ENCODE measurements at places on chromosomes 11 and 22.
A peak's percentile ranks its signal among the peaks of the same experiment; 100 is the strongest.

- DNase-seq: no peak
These were observed 15.4 kb upstream of the MYOD1 start for GRCh38 chr11:17703951-17704350.

GRCh38 chr22:42074132-42074811 is at the start of gene PHETA2:
PHETA2 (plus strand) TSS chr22:42074248; CDS start chr22:42077294, 3,046 bp downstream.
- DNase-seq: peak; percentile 53

DNA sequence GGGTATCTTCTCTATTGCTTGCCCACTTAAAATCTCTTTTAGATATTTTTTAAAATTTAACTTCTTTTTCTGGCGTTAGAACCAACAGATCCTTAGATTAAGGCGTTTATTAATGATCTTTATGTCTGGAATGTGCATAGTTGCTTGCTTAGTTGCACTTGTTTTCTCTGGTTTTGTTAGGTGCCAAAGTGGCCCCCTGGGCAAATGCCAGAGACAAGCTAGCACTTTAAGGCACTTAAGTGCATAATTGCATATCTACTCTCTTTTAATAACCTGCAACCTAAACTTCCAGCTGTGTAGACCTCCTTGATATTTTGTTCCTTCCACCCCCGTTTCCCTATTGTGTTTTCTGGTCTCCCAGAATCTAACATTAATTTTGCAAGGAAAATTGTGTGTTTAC is 3.3 kb downstream of the RBM4 start:
- no peak for DNase-seq

DNA sequence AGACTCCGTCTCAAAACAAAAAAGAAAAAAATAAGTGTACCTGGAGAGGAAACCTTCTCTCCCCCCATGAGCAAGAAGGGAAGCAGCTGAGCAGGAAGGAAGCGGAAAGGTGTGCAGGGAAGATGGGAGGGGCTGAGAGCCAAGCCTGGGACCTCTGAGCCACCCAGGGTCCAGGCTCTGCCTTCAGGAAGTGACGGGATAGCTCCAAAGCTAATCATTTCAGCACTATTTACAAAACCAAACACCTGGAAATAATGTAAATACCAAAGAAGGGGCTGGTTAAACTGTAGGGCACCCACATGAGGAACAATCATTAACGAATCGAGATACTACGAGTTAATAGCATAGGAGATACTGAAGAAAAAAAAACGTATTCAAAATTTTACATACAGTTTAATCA is 27.9 kb downstream of the ARRB1 start:
- no peak for DNase-seq

DNA sequence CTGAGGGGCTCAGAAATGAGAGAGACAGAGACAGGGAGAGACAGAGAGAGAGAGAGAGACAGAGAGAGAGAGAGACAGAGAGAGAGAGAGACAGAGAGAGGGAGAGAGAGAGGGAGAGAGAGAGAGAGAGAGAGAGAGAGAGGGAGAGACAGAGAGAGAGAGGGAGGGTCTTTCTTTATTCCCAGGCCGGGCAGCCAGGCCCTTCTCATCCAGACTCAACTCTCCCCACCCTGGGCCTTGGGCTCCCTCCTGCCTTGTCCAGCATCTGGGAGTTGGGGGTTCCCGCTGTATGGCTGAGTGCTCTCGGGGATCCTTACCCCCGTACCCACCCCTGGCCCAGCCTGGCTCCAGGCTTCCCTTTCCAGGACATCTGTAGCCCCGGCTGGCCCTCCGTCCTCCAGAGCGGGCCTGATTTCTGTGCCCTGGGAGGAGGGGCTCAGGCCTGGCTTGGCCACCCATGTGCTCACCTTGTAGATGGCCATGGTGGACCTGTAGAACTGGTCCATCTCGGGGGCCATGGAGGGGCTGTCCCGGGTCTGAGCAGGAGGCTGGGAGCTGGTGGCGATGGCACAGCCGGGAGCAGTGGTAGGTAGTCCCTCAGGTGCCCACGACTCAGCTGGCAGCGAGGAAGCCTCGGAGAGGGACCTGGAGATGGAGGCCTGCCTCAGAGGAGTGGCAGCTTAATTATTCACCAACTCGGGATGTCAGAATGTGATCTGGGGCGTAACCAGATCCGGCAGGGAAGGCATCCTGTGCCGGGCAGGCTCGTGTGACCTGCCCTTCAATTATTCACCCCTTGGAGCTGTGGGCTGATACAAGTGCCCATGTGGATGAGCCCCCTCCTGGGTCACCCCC is at the start of gene BAIAP2L2:
Gene BAIAP2L2 (minus strand): TSS at position 677 of the 855 bp plus-strand sequence. CDS start 159 bp downstream, at position 518.
- no peak for DNase-seq

DNA sequence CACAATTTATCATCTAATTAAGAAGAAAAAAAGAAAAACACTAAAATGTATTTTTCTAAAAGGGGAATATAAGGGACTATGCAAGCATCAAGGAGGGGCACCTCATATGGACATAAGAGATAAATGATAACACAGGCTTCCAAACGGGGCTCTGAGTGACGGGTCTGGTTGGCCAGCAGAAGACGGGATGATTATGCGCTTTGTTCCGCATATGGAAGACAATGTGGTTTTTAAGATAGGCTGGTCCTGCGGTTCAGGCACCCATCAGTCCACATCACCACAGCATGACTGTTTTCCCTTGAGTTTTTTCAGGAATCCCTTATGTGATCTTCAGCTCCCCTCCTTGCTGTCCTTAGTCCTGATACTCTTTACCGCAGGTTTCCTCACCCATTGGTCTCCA is 404.6 kb downstream of the OPCML start:
- DNase-seq: no peak

- no peak for DNase-seq
These were observed 5.1 kb upstream of the MS4A18 start for GRCh38 chr11:60719391-60719790.

- DNase-seq: no peak
These were observed 3.1 kb upstream of the RAG2 start for GRCh38 chr11:36601155-36601554.

DNA sequence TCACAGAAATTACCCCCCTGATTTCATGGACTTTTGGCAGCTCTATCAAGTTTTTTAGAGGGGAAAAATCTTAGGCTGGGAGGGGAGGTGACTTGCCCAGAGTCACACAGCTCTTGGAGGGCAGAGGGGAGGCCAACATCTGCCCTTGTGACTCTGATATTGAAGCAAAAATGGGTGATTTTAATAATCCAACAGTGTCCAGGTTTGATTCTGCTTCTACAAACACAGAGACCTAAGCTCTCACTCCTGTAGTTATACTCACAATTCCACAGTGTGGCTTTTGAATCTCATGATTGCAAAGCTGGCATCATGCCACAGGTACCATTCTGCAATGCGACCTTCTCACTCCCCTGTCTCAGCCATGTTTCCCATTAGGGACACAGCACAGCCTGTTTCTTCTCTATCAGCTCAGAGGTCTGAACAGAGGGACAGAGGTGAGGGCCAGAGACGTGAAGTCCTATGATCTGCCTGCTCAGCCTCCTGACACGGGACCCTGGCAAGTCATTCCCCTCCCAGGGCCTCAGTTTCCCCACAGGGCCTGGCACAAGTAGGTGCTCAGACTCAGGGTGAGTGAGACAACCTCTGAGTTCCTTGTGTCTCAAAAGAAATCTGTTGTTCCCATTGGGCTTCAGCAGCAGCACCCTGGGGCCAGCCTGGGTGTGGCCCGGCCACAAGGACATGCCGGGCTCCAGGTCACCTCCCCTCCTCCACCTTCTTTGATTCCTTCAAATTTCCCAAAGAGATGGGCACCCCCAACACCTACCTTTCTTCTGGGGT is 766 bp downstream of the APOL2 start:
- DNase-seq: no peak

DNA sequence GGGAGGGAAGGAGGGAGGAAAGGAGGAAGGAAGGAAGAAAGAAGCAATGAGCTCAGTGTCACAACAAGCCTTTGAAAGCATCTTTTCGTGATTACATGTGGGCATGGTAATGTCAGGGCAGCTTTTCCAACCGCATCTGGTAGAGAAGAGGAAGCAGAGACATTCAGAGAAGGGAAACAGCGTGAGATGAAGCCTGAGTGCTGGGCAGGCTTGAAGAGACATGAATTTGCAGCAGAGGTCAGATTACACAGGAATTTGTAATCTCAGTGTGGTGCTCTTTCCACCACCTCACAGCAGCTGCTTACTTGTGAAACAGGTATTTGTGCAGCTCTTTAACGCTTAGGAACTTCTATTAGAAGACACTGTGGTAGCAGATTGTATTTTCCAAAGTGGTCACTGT is 289.5 kb upstream of the C11orf87 start:
- DNase-seq: no peak

DNA sequence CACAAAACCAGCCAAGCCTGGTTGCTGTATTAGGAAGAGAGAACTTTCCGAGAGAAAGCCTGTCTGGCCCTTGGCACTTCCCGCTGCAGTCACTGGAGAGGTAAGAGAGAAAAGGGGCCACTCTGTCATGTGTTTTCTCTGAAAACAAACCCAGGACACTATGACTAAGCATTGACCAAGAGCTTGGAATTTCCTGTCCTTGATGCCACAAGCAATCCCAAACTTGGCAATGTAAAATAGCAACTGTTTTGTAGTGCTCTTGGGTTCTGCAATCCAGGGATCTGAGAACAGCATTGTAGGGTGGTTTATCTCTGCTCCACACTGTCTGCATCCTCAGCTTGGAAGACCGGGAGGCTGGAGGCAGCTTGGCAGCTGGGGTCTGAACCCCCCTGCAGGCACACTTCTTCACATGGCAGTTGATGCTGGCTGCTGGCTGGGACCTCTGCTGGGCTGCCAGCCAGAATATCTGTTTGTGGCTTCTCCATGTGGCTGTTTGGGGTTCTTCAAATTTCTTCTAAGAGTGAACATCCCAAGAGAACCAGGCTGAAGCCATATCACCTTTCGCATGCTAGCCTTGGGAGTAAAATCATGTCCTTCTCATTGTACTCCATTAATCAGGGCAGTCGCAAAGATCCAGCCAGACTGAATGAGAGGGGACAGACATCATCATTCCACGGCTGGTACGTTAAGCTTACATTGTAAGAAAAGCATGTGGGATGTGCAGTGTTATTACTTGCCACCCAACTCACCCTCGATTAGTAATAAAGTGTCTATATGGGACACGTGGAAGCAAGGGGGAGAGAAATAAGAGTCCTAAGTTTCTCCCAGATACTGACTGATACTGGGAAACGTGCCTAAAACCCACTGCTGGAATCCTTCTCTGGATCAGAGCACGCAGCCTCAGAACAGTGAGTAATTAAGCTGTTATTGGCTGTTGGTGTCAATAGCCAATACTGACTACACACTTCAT is 537.4 kb upstream of the B3GAT1 start:
- no peak for DNase-seq

GRCh38 chr11:41788177-41788576 is 328.7 kb upstream of the LRRC4C start:
- no peak for DNase-seq

Data from CD4-positive, alpha-beta T cell treated with Interleukin-6 at 100 ng/mL for 8 hours (primary cell).